Ascending aorta (tissue), 2 donors: ENCODE measurements at places on chromosomes 4 and X.

DNA sequence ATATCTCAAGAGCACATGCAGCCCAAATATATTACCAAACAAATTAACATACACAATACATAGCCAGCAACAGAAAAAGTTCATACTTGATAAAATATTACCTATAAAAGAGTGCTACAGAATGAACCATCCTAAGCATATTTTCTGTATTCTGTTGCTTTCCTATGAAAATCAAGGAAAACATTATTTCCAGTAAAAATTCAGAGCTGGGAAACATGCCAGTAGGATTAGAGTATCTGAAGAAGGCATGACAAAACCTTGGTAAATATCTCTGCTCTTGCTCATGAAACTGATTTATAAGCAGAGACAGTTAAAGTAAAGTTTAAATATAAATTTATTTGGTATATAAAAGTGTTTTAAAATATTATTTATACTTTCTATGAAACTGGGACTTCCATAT is 599.7 kb downstream of the ARAP2 start:
- no peak for DNase-seq

DNA sequence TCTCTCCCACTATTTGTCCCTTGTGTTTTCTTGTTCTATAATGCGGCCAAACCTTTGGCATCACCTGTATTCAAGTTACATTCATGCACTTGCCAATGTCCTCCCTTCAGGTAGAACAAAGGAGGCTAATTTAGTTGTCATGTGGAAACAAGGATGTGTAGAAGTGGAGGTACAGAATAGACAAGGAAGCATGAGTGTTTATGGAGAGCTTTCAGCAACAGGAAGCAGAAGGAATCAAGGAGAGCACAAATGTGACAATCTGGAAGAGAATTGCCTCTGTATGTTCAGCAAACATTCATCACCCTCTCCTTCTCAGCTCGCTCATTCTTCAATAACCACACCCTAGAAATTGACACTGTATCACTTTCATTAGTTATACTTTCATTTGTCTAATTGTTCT is 103.4 kb downstream of the SLC7A11 start:
- no peak for DNase-seq

GRCh38 chr4:87409420-87409939 is 12.9 kb upstream of the NUDT9 start:
- no peak for DNase-seq

DNA sequence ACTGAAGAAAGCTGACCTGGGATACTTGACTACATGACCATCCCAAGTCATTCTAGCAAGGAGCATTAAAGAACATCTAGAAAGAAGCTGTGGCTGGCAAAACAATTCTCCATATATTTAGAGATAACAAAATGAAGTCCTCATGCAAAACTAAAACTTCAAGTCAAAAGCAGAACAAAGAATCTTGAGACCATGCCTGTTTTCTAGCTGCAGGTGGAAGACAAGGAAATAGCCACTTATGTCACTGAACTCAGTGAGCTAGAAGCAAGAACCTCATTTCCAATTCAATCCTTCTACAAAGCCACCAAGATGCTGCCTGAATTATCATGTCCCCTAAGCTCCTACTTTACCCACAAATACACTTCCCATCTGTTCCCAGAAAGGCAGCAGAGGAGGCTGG is 13.8 kb downstream of the USP46 start:
- no peak for DNase-seq

GRCh38 chr4:3491681-3492405 is 28.7 kb downstream of the DOK7 start:
- no peak for DNase-seq

- no peak for DNase-seq
Measured at GRCh38 chr4:163562496-163562895, 68.0 kb downstream of the TMA16 start.

DNA sequence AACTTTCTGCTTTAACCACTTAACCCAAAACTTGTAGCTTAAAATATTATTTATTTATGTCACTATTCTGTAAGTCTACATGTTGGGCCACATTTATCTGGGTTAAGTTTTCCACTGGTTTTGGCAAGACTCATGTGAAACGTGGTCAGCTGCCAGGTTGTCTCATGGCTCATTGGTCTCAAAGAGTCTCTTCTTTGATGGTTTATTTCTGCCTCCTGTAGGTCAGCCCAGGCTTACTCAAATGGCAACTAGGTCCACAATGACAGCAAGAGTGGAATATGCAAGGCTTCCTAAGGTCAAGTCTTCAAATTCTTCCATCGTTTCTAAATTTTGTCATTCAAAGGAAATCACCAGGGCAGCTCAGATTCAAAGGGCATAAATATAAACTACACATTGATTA is 828.7 kb downstream of the PCDH7 start:
- no peak for DNase-seq

DNA sequence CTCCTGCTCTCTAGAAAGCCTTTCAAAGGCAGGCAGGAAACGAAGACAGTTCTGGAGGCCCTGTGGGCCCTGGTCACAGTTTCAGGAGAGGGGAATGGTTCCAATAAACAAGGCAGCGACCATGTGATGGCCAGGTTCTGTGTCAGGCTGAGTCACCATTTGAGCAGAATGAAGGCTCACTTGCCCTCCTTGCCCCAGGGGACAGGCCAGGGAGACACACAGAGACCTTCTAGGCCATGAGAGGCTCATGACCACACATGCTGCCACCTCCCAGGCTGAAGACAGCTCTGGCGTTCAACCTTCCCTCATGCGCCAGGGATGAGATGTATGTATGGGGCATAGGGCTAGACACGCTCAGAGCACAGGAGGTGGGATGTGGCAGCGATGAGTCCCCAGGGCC is 22.9 kb upstream of the TRIM2 start:
- no peak for DNase-seq

DNA sequence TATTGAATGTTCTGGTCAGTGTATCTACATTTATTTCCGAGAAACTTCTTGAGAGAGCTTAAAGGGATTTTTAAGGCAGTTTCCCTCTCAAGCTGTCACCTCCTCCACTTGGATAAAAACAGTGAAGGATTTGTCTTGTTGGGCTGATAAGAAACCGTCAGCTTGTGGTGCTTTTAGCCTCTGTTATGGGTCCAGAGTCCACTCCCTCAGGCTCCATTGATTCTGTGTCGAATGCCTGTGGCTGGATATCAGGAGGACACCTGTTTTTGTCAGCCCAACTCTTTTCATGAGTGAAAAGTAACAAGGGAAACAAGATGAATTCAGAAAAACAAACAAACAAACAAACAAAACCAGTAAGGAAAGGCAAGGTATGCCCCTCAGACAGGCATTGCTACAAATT is 12.4 kb downstream of the CLCN4 start:
- DNase-seq, result no peak

GRCh38 chr4:89009115-89009514 is 47.9 kb downstream of the FAM13A start:
- DNase-seq, result no peak

GRCh38 chrX:102624105-102624504 is 24.8 kb downstream of the ARMCX5 start:
- no peak for DNase-seq

DNA sequence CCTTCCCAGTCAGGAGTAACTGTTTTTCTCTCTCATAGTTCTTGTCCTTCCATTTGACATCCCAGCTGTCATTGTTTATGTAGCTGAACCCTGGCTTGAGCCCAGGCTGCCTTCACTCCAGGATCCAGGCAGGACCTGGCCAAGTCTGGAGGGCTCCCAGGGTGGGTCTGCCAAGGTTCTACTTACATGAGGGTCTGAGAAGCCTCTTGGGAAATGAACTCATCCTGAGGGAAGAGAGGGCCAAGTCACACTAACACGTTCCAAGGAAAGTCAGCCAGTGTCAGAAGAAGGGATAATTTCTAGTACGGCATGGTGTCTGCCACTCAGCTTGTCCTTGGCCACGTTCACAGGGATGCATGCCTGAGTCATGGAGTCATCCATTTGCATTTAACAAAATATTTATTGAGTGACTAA is 54.8 kb upstream of the SRD5A3 start:
- no peak for DNase-seq

DNA sequence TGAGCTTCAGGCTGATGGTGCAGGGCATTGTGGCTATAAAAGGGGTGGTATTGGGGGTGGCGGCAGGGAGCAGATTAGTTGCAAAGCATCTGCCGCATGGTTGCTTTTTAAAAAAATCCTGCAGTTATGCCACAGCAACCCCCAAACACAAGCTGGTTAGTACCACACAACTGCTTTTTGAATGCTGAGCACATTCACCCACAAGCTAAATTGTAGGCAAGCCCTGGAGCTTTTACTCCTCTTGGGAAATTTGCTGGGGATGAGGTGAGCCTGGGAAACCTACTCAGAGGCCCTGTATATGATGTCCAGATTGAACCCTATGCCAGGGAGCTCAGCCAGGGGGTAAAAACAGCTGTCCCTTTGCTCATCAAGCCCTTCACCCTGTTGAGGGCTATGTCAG is 33.8 kb upstream of the TRIM2 start:
- no peak for DNase-seq

DNA sequence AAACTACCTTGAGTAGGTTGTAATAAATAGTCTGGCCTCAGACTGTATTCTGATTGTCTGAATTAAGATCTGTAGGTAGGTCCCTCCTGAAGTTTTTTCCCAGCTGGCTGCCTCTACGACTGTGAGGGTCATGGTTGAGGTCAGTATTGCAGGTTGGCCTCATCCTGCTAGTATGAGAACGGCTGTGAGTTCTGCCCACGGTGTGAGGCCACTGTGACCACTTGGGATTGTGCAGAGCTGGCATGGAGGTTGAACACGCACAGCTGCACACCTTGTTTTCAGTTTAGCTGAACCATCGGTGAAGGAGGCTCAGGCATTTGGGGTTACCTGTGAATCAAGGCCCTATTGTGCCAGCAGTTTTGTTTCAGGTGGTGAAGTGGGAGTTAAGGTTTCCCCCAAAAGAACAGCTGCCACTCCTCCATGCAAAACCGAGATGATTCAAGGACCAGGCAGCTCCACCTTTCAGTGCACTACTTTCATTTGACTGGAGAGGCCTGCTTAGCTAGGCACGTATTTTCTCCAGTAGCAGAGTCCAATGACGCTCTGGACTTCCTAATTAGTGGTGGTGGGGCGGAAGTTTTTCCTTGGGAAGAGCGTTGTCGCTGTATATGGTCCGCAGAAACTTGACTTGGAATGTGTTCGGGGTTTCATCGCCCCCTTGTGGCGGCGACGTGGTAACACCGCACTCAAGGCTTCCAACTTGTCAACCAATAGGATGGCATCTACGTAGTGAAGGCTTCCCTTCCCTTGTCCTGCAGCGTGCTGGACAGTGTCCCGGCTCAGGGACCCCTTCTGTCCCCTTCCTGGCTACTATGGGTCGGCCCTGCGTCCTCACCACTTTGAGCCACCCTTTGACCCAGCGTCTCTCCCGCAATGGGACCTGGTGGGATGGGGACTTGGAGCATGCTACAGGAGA is 13.8 kb downstream of the CMC4 start:
- peak; percentile 82 for DNase-seq

GRCh38 chrX:46354481-46354880 is 190.7 kb downstream of the ZNF674 start:
- DNase-seq, result no peak

- no peak for DNase-seq
Measured at GRCh38 chr4:23023121-23023520, 330.4 kb downstream of the GBA3 start.

DNA sequence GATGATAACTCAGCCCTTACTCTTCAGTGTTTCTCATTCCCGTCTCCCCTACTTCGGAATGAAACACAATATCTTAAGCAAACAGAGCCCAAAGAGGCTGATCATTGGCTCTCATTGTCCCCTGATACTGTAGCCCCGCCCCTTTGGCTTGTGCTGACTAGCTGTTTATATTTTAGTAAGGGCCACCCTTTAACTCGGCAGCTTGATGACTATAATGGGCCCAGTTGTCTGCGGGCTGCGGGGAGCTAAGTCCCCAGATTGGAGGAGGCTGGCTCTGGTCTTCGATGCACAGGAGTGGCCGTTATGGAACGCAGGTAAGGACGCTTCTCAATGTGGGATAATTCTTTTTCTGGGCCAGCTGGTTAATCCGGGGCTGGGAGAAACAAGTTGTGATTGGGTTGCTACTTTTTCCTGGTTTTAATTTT is at the start of gene TRIM2:
TSS of gene TRIM2 (plus strand) at position 197 of the 425 bp plus-strand sequence. CDS start at position 285, 88 bp downstream.
- peak; percentile 69 for DNase-seq

- no peak for DNase-seq
Measured at GRCh38 chrX:30659421-30659820, 6.2 kb downstream of the GK start.

DNA sequence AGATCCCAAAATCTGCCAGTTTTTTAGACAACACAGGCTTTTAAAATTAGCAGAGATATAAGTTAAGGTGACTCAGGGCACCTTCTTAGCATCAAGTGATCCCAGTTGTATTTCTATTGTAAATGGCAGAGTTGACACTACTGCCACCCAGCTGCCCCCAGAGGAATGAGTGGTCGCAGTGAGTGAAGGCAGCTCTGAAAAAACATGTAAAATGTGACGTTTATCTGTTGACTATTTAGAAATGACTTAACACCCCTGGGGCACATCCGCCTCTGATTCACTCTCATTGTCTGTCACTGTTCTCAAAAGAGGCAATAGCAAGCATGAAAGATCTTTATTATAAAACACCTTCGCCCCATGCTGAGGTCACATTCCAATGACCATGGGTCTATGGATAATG is 592.4 kb downstream of the ACTRT1 start:
- no peak for DNase-seq

GRCh38 chrX:79268788-79269187 is 98.3 kb downstream of the ITM2A start:
- DNase-seq, result no peak

DNA sequence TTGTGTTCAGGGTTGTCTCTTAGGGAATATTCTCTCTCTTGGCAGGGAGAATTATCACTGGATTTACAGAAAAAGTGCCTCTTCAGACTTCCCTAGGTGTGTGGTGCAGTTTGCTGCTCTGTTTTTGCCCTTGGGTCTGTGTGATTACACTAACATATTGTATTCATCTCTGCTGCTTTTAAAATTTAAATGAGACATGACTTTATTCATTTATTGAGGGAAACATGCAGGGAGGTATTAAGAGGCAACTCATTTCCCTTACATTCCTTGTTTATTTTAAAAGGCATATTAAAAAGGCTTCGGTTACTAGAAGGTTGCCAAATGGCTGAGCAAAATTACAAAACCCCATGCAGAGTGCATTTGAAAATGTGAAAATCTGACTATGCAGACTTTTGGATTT is 135.1 kb upstream of the GEMIN8 start:
- DNase-seq, result no peak

- no peak for DNase-seq
Measured at GRCh38 chr4:84857296-84857695, 109.2 kb downstream of the WDFY3 start.

- DNase-seq, result no peak
Measured at GRCh38 chr4:42570221-42570620, 86.7 kb downstream of the ATP8A1 start.

GRCh38 chrX:56759736-56760409 is 30.8 kb downstream of the NBDY start:
- DNase-seq, result no peak

GRCh38 chrX:5957506-5957905 is 271.2 kb downstream of the NLGN4X start:
- DNase-seq, result no peak

GRCh38 chr4:168319486-168320019 is 1.0 kb upstream of the DDX60 start:
- DNase-seq, result no peak

GRCh38 chrX:95626748-95627147 is 1057.9 kb upstream of the DIAPH2 start:
- no peak for DNase-seq
